Thoracic aorta (tissue), 2 donors: ENCODE measurements at places on chromosomes 2 and 18.

GRCh38 chr2:113750385-113750784 is 6.1 kb downstream of the SLC35F5 start:
- DNase-seq: no peak

- DNase-seq: no peak
Observed at GRCh38 chr2:176742271-176742670, 470.3 kb upstream of the HNRNPA3 start.

GRCh38 chr2:208265371-208265800 is 669 bp upstream of the PIKFYVE start:
- DNase-seq: no peak

GRCh38 chr2:65344689-65345088 is 87.7 kb downstream of the SPRED2 start:
- no peak for DNase-seq

GRCh38 chr18:43382641-43383403 is 105.5 kb upstream of the SYT4 start:
- DNase-seq: no peak

- DNase-seq: no peak
Observed at GRCh38 chr2:69997015-69997830, 35.8 kb upstream of the ASPRV1 start.
